ENCODE measurements at places on chromosomes 4 and X. TPM values are rescaled to one million over a fixed set of nuclear protein-coding genes. Genes with fewer than 3 reads are reported as not detected.
A peak's percentile ranks its signal among the peaks of the same experiment; 100 is the strongest.

RBPJ gene
- 62.4 TPM for total RNA-seq

IRF2 gene
- 24.0 TPM for total RNA-seq

PF4V1 gene
- not detected for total RNA-seq

GRCh38 chrX:153970357-153971123 lies 1.1 kb downstream of the HCFC1 start:
- peaks cover 2% of the 10 kb centered on the region for H3K27me3 ChIP-seq
- peak overlapping the region; percentile 100 for H3K27ac ChIP-seq
- DNase-seq: peak; percentile 39
- peaks cover 39% of the 10 kb centered on the region for H3K4me1 ChIP-seq
